ENCODE measurements at places on chromosomes 5 and 9.
A peak's percentile ranks its signal among the peaks of the same experiment; 100 is the strongest.

DNA sequence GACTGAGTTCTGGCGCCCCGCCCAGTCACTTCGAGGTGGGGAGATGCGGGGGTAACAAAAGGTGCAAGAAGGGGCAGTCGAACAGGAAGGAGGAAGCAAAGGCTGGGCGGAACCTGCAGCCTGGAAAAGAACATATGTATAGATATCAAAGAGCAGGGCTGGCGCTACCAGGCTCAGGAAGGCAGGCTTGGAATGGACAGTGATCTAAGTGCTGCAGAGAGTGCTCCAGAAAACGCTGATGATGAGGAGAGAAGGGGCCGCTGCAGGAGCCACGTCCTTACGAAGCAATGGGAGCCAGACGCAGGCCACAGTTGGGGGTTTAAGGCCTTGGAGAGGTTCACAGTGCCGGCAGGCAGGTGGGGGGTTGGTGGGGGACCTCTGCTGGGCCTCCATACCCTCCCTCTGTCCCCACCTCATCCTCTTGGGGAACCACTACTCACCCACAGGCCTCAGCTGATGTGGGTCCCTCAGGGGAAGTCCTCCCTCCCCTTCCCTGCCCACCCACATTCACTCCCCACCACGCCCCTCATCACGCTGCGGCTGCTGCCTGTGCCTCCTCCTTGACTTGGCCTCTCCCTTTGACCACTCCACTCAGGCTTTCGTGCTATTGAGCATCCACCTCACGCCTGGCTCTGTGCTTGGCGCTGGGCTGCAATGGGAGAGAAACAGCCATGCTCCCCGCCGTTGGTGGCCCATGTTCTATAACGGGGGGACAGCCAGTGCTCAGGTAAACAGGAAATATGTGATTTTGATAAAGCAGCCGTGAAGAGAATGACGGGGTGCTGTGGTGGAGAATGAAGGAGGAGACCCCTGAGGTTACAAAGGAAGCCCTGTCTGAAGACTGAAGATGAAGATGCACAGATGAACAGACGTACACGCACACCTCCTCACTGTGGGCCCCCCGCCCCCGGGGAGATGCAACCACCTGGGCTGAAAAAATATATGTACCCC, 40.5 kb upstream of the RPL26L1 start:
- DNase-seq = no peak

GRCh38 chr5:120538644-120539043, 74.5 kb downstream of the PRR16 start:
- DNase-seq = no peak

DNA sequence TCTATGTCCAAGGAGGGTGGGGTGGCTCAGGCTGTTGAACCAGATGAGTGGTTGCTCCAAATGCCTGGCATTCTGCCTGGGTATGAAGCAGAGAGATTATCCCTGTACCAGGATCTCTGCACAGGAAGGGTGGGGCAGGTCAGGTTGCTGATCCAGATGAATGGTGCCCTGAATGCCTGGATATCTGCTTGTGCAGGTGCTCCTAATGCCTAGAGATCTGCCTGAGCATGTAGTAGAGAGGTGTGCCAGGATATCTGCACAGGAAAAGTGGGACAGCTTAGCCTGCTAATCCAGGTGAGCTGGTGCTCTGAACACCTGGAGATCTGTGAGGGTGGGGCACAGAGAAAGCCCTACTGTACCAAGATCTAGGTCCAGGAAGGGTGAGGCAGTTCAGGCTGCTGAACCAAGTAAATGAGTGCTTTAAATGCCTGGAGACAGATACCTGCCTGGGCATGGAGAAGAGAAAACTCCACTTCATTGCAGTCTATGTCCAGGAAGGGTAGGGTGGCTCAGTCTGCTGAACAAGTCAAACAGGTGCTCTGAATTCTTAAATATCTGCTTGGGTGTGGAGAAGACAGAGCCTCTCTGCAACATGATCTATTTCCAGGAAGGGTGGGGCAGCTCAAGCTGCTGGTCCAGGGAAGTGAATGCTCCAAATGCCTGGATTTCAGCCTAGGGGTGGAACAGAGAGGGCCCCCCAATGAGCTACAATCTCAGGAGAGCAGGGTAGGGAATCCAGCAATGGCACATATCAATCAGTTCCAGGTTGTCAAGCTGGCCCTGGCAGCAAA, 189.4 kb upstream of the DMRTA1 start:
- DNase-seq = no peak

DNA sequence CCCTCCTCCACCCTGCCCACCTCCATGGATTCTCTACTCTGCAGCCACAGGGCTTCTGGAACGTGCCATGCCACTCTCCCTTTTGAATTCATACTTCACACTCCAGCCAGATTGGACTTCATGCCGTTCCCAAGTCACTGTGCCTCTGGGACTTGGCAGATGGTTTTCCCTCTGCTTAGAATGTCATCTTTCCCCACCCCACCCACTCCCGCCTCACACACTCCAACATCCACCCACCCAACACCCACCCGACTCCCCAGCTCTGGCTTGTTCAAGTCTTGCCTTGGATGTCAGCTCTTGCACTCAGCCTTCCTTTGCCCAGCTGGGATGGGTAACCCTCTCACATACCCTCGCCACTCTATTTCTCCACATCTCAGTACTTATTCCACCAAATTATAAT, 142.1 kb upstream of the DHFR start:
- no peak for DNase-seq

- DNase-seq = no peak
These were observed 49.2 kb downstream of the ANXA2R start for GRCh38 chr5:42990892-42991291.

DNA sequence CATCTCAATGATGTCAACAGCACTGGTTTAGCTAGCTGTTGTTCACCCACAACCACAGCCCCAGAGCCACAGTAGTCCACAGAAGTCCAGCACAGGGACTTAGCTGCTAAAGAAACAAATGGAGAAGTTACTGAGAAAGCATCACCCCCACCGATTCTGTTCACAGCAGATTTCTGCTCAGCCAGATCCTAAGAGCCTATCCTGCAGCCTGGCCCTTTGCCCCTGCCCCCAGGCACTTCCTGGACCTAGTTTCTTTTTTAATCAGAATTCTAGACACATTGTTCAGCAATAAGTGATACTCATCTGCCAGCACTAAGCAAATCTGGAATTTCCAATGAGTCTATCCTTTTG, 7.4 kb downstream of the B4GALT1 start:
- no peak for DNase-seq

- no peak for DNase-seq
These were observed 80.3 kb downstream of the RCL1 start for GRCh38 chr9:4873066-4873465.

- no peak for DNase-seq
These were observed 22.4 kb upstream of the NREP start for GRCh38 chr5:111779260-111779921.

GRCh38 chr5:40141896-40142295, 537.8 kb upstream of the PTGER4 start:
- no peak for DNase-seq

DNA sequence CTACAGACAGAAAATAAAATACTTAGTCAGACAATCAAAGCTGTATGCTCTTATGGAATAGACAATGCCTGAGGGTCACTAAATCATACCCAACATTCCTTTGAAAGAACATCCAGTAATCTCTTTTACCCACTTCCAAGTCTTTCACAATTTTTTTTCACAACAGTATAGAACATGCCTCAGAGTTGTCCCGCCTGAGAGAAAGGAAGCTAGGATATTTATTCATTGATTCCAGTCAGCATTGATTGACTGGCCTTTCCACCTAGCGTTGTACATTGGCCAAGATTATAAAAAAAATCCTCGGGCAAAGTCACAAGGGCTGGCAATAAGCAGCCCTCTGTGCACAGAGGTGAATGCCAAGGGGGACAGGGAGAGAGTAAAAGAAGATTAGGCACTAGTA, 318.1 kb upstream of the PIK3R1 start:
- DNase-seq = no peak

DNA sequence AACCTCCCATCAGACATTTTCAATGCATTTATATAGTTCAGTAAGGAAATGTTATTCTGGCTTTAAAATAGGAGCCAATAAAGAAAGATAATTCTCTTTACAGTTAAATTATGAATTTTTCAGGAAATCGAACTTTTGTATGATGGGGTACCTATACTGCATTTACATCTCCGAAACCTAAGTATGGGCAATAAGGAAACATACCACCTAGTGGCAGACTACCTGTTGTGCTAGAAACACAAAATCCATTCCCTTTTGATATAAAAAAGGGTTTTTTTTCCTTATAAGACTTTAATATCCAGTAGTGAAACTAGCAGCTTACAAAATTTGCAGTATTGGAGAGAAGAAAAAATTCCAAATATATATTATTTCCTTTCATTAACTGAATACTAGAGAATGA, 21.3 kb upstream of the VLDLR start:
- no peak for DNase-seq

- DNase-seq = no peak
These were observed 3.1 kb downstream of the OLFM1 start for GRCh38 chr9:135090547-135090946.

DNA sequence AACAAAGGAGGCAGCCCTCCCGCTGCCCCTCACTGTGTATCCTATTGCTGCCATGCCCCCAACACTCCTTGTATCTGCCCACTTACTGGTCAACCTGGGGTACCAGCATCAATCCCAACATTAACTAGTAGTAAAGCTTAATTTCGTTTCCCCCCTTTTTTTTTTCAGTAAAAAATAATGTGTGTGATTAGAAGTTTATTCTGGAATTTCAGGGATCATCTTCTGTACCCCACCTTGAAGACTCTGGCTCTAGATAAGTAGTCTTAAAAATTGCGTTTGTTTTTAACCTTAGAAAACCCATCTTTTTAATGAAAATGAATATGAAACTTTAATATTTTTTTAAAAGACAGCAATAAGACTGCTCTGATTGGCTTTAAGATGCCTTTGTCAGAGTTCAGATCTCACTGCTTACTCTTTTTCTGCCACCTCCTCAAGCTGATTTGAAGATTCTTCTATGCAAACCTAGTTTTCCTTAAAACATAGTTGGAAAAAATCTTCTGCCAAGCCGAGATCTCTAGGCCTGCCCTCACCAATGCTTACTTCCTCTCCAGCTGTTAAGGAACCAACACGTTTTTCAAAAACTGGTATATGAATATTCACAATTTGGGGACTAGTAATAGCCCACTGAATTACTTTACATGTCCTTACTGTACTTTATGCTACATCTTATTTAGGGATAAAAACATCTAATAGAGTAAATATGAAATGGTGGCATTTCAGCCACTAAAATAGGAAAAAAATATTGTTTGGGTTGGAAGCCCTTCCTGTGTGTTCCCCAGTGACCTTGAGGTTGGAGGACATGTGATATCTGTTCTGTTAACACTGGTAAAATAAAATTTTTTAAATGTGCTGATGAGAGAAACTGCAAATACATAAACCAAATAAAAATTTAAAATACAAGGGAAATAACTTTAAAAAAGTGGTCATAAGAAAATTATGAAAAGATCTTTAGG, 4.0 kb upstream of the RHOBTB3 start:
- no peak for DNase-seq

GRCh38 chr5:4005335-4005734, 409.7 kb downstream of the IRX1 start:
- no peak for DNase-seq

GRCh38 chr5:6328173-6328572, 50.2 kb downstream of the MED10 start:
- DNase-seq = peak; percentile 27

DNA sequence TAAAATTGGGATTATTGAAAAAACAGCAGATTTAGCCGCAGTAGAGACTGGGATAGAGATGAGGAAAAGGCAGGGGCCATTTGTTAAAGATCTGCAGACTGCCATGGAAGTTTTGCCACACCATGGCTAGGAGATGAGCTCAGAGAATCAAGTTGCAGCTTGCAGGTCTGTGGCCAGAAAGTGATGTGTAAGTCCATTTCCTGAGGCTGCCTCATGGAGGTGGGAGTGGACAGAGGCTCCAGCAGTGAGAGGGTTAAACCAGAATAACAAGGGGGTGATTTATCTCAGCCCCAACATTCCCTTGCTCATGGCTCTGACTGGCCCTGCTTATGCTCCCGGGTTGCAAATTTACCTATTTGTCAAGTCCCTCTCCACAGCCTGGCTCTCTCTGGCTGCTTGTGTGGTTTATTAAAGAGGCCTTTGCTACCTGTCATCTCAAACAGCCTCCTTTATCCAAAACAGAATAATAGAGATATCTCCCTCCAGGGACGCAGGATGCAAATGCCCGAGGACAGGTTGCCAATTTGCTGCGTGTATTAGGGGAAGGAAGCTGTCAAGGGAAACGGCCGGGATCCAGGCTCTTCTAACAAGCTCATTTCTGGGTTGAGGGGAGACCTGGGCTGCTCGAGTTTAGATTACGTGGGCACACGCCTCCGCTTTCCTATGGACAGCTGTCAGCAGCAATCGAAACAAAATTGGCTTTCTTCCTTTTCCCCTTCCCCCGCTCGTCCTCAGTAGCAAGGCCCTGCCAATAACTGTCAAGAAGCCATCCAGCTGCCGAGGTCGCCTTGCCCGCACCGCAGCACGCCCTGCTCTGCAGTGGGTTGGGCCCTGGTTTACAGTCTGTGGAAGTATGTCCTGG, 72.8 kb upstream of the PITX1 start:
- DNase-seq = no peak

GRCh38 chr9:31590091-31590490, 794.4 kb upstream of the ACO1 start:
- no peak for DNase-seq

GRCh38 chr5:156481741-156482140, 154.8 kb downstream of the SGCD start:
- DNase-seq = no peak

DNA sequence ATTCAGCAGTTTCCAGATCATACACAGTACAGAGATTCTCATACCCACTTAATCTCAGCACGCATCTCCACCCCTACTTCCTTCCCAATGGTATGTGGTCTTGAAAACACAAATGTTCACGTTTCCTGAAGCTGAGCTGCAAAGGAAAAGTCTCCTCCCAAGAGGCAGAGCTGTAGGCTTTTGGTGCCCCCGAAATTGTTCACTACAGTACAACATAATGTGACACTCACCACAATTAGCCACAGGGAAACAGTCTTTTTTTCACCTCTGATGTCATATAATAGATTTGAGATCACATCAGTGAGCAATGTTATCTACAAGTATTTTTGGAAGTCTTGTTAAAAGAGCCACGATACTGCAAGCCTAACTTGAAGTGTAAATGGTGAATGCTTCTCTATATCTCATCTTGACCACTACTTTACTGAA, 40.2 kb downstream of the NFIB start:
- no peak for DNase-seq

DNA sequence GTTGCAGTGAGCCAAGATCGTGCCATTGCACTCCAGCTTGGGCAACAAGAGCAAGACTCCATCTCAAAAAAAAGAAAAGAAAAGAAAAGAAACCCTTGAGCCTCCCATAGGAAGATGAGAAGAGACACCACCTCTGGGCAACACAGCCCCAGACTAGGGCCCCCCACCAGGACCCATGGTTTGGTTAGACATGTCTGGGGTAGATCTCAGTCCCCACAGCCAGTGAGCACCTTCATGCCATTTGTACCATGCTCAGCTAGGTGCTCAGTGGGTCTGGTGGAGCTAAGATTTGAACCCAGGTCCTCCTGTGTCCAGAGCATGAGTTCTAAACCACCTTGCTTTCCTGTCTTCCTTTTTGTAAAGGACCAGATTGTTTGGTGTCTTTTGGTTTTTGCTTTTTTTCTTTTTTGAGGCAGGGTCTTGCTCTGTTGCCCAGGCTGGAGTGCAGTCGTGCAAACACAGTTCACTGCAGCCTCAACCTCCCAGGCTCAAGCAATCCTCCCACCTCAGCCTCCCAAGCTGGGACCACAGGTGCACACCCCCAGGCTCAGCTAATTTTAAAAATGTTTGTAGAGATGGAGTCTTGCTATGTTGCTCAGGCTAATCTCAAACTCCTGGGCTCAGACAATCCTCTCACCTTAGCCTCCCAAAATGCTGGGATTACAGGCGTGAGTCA, 11.7 kb downstream of the OLFML2A start:
- DNase-seq = no peak
